ENCODE measurements at places on chromosomes 2 and 18.

DNA sequence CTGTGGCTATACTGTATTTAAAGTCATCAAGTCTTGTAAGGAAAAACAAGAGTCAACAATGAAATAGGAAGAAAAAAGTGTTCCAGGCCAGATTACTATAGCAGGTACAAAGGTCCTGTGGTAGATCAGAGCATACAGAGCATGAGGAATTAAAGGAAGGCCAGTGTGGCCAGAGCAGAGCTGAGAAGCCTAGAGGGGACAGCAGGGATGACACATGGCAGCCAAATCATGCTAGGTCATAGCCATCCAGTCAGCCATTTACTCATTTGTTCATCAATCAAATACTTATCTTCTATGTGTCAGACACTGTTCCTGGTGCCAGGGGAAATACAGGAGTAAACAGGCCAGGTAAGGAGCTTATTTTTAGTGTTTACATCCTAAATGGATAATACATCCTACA is 24.3 kb downstream of the ADD2 start:
- DNase-seq: no peak

- no peak for DNase-seq
These were observed 247.3 kb downstream of the CNTNAP5 start for GRCh38 chr2:124272261-124272841.

DNA sequence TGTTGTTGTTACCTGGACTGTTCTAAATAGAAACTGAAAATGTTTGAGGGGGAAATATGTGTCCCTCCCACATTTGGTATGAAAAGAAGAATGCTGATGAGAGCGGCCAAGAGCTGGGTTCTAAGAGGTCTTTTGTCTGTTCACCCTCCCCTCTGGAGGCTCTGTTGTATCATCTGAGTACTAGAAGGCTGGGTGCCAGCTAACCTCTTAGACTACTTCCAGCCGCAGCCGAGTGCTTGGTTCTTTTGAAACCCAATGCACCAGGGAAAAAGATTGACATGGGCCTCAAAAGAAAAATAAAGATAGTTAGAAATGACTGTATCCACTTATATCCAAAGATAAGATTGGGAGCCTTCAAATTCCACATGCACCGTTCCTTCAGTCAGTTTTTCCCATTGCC is 255.9 kb downstream of the TXNL1 start:
- no peak for DNase-seq

- DNase-seq: no peak
These were observed 251.7 kb downstream of the TSN start for GRCh38 chr2:122007126-122007525.

DNA sequence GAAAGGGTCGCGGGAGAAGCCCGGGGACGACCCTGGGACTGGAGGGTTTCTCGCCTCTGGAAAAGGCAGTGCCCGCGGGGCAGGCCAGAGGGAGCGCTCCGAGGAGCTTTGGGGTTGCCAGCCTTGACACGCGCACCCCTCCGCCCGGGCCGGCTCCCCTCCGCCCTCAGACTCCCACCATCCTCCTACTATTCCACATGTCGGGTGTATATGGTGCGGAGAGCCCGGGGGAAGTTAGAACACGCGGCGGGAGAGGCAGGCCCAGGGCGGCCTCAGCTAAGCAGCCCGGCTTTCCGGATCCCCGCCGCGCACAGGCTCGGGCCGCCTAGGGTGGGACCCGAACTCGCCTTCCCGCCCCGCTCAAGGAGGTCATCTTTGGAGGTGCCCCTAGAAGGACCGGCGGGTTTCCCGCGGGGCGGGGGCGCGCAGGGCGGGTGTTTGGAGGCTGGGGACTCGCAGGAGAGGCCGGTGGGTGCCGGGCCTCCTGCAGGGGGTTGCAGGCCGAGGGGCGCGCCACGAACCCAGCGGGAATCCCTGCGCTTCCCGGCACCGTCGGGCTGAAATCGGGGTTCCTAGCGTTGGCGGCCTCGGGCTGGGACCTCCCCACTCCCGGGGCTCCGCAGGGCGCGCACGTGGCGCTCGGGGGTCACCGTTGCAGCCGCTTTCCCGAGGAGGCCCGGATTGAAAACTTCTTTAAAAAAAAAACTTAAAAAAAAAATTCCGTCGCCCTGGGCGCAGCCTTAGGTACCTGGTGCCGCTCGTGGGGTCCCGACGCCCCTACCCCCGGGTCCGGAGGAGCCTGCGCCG is 3.7 kb downstream of the NFATC1 start:
- peak; percentile 39 for DNase-seq

DNA sequence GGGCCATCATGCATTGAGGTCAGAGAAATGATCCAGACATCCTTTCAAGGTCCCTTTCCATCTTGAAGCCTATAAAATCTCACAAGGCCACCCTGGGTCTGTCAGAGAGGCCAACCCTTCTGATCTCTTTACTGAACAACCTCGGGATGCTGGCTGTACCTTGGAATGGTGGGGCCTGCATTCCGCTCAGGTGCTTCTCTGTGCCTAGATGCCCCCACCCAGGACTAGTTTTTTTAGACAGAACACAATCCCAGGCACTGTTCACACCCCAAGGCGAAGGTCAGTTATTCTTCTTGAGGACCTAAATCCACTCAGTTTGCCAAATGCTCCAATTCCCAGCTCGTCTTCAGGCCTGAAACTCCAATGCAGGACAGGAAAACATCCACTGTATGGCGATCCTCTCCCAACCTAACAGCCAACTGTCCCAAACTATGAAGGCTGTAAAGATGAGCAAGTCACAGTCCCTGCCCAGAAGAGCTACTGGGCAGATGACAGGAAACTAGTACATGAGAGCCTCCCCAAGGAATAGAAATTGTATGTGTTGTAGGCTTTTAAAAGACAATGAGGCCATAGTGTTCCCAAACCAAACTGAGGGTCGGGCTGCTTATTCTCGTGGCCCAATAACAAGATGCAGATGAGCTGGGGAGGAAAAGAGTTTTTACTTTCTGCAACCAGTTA is 154.4 kb upstream of the ACAA2 start:
- DNase-seq: no peak

DNA sequence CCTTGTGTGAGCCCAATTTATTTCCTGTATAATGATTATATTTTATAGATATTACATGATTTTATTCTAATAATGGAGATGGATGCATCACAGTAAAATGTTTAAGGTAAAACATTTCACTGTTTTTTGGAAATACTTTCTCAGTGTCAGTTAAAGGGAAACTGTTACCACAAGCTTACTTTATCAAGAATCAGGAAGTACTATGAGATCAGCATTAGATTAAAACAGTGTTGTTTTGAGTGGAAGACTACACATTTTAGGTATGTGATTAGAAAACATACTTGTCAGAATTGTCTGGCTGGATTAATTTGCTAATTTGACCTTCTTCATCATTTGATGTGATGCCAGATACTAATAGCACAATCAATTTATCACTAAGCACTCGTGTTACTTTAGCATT is at the start of gene HRH4:
Gene HRH4 (plus strand): TSS at position 250 of the 400 bp plus-strand sequence. CDS start 92 bp downstream, at position 342.
- DNase-seq: no peak

GRCh38 chr2:103005393-103005792 is 243.6 kb downstream of the TMEM182 start:
- no peak for DNase-seq

- DNase-seq: no peak
These were observed 165.5 kb downstream of the L3MBTL4 start for GRCh38 chr18:6249170-6249569.

DNA sequence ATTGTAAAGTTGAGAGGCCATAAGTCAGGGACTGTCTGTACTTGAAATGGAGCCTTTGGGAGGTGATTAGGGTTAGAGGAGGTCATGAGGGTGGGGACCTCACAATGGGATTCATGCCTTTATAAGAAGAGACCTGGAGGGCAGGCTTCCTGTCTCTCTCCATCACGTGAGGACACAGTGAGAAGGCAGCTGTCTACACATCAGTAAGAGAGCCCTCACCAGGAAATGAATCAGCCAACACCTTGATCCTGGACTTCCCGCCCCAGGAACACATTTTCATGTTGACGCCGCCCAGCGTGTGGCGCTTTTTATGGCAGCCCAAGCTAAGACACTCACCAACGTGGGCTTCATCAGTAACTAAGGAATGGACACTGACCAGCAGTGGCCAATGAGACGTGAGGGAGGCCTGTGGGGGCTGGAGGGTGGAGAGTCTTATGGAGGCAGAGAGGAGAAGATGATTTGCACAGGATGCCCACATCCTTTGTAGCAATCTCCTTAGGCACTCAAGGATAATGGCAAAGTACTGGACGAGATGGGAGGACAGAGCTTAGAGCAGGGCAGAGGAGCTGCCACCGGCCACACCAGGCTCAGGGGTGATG is 162.7 kb downstream of the EIPR1 start:
- DNase-seq: no peak

Data from nephron progenitor cell (in vitro differentiated cells).